ENCODE measurements at places on chromosomes 7 and 10. TPM values are rescaled to one million over a fixed set of nuclear protein-coding genes. Genes with fewer than 3 reads are reported as not detected.

The TDRD1 gene
- 5.1 TPM for total RNA-seq

The KCNH2 gene
- total RNA-seq = not detected

The SPAG6 gene
- under 0.01 TPM for total RNA-seq

The SPDYE16 gene
- total RNA-seq = not detected

The GIMAP5 gene
- 0.28 TPM for total RNA-seq

The ENTPD7 gene
- total RNA-seq = 24.2 TPM

The CAV2 gene
- total RNA-seq = 229 TPM

The GRID1 gene
- not detected for total RNA-seq

The GJC3 gene
- total RNA-seq = 0.19 TPM

The CYP2C19 gene
- total RNA-seq = not detected

The PITX3 gene
- total RNA-seq = under 0.01 TPM

The MEOX2 gene
- total RNA-seq = 43.3 TPM

The NUPR2 gene
- total RNA-seq = not detected

The ACTR3C gene
- 0.19 TPM for total RNA-seq

The ZC3HAV1 gene
- total RNA-seq = 36.2 TPM

The WDR86 gene
- total RNA-seq = not detected

The NPY4R gene
- total RNA-seq = 0.28 TPM

The FBH1 gene
- total RNA-seq = 117 TPM

The CPA5 gene
- total RNA-seq = not detected

The C10orf67 gene
- total RNA-seq = 0.19 TPM

The SLC26A3 gene
- not detected for total RNA-seq

The NEUROG3 gene
- total RNA-seq = not detected

The STEAP1 gene
- 32.2 TPM for total RNA-seq

The VAX1 gene
- total RNA-seq = not detected

The ZNF800 gene
- 11.0 TPM for total RNA-seq

The GTF2IRD1 gene
- total RNA-seq = 4.4 TPM

The CDNF gene
- 1.2 TPM for total RNA-seq

The TAF3 gene
- total RNA-seq = 0.85 TPM

The NME8 gene
- not detected for total RNA-seq

The TAS2R41 gene
- not detected for total RNA-seq

The CALHM1 gene
- not detected for total RNA-seq

The PDE6C gene
- total RNA-seq = not detected

The ACSM6 gene
- not detected for total RNA-seq

The MDH2 gene
- total RNA-seq = 24.5 TPM

The SPDYE5 gene
- not detected for total RNA-seq

The PSMG3 gene
- total RNA-seq = 15.8 TPM

The RHEB gene
- total RNA-seq = 66.5 TPM

The RBP3 gene
- total RNA-seq = not detected

The ASB4 gene
- not detected for total RNA-seq

The TECPR1 gene
- 24.0 TPM for total RNA-seq

The FOXI2 gene
- not detected for total RNA-seq

The C7orf33 gene
- total RNA-seq = not detected
